ENCODE measurements at places on chromosomes 7 and 10.

- DNase-seq = no peak
These were observed 166.2 kb downstream of the EXOC4 start for GRCh38 chr7:133419041-133419440.

DNA sequence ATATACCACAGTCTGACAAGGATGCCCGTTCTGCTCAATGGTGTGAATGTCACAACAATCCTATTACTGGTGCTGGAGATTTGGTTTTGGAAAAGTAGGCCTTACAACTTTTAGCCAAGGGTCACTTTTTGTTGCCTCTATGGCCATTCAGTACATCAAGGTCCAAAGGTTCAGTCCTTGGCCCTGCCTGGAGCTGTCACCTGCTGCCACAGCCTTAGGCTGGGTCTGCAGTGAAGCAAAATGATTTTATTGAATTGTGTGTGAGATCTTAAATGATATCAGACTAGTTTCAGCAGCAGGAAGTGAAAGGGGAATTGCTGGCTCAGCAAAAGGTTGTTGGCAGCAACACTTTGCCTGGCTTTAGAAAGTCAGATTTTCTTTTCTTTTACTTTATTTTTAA lies 427.6 kb downstream of the THSD7A start:
- no peak for DNase-seq

DNA sequence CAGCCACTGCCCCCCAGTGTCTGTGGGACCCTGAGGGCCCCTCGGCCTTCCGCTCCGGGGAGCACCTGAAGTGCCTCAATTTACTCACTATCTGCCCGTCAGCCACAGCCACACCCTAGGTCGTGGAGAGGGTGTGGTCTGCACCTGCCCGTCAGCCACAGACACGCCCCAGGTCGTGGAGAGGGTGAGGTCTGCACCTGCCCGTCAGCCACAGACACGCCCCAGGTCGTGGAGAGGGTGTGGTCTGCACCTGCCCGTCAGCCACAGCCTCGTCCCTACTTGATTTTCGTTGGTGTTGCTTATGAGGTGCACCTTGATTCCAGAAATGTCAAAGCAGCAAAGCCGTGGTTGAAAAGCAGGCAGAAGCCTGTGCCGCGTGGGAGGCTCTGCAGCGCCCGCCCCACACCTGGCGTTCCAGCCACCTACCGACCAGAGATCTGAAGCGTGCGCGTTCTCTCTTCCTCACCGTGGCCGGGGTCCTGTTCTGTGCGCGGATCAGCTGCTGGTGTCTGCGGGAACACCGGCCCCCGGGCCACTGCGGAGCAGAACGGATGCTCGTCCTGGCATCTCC lies 101.6 kb downstream of the DYNC2I1 start:
- no peak for DNase-seq

DNA sequence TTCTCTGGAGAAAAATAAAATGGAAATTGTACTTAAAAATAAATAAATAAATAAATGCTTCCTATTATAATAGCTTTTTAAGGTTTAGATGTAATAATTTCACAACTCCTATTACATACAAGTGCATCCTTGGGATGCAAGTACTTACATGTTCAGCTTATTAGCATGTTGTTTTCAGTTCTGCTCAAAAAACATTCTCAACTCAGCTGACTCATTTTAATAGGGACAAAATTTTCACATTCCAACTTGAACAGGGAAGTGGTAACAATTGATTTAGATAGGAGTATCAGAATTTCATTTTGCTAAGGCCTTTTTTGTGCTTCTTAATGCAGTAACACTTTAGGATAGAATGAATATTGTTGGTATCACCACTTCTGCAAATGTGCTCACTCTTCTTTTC lies 16.7 kb upstream of the PAPSS2 start:
- DNase-seq = no peak

DNA sequence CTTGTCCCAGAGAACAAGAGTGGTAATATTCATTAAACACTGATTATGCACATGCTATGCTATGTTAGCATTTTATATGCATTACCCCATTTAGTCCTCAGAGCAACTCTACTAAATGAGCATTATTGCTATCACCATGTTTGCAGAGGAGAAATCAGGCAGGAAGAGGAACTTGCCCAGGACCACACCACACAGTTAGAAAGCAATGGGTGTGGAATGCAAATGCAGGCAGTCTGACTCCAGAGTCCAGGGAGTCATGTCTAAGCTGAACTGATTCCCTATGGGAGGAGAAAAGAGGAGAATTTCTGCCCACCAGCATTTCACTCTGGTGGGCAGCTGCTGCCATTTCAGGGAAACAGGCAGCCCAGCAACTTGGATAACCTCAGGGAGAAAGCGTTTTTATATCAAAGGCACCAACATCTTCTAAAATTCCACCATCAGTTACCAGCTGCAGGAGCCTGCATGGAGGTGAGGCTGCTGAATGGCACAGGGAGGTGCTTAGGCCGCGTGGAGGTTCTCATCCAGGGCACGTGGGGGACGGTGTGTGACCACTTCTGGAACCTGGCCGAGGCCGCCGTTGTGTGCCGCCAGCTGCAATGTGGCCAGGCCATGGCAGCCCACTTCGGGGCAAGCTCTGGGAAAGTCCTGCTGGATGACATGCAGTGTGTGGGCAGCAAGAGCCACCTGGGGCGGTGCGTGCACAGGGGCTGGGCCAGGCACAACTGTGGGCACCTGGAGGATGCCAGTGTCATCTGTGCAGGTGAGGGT lies 68.2 kb upstream of the C10orf120 start:
- DNase-seq = no peak

DNA sequence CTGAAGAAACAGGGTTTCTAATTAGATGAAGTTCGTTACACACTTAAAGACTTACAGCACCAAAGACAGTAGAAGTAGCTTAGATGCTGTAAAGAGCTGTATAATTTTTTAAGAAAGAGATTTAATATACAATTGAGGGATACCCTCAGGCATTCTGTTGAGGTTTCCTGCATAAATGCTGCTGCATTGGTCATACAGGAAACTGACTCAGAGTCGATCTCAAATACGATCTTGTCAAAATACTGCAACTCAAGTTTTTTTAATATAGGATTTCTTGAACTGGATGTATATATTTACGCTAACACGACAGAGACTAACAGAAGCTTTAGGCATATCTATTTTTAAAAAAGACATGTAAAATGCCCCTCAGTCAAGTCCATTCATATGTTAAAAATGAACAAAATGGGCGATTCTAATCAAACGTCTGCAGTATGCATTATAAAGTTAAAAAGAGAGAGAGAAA lies 2.4 kb upstream of the ARID5B start:
- DNase-seq = no peak

DNA sequence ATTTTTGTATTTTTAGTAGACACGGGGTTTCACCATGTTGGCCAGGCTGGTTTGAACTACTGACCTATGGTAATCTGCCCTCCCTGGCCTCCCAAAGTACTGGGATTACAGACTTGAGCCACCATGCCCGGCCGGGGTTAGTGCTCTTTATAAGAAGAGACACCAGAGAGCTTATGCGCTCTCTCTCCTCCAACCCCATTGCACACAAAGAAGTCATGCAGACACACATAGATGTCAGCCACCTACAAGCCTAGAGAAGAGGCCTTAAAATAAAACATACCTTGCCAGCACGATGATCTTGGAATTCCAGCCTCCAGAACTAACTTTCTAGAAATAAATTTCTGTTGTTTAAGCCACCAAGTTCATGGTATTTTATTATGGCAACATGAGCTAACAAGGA lies 10.0 kb upstream of the FAM53B start:
- DNase-seq = no peak

DNA sequence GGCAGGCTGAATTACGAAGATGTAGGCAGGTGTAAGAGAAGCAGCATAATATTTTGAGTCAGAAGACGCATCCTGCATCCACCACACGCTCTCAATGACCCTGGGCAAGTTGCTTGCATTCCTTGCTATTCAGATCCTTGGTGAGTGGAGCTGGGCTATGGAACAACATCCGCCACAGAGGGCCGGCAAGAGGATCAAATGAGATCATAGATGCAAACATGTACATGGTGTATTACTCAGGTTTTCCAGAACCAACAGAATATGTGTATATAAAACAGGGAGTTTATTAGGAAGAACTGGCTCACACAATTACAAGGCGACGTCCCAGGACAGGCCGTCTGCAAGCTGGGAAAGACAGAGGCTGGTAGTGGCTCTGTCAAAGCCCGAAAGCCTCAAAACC lies 51.5 kb downstream of the ADAM12 start:
- DNase-seq = no peak

DNA sequence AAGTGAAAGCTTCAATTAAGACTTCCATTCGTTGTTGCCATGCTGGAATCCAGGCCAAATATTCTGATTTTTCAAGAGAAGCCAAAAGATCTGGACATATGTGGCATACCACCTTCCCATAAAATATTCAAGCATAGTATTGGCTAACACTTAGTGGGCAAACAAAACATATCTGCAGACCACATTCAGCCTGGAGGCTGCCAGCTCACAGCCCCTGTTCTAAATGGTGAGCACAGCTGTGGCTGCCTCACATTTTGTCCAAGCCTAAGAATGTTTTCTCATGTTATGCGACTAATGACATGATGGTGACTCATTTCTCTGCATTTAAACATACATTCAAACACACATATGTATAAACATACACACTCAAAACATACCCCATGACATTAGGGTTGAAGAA lies 10.6 kb upstream of the CALU start:
- DNase-seq = no peak

GRCh38 chr7:149261316-149261828 lies 624 bp upstream of the ZNF783 start:
- no peak for DNase-seq

DNA sequence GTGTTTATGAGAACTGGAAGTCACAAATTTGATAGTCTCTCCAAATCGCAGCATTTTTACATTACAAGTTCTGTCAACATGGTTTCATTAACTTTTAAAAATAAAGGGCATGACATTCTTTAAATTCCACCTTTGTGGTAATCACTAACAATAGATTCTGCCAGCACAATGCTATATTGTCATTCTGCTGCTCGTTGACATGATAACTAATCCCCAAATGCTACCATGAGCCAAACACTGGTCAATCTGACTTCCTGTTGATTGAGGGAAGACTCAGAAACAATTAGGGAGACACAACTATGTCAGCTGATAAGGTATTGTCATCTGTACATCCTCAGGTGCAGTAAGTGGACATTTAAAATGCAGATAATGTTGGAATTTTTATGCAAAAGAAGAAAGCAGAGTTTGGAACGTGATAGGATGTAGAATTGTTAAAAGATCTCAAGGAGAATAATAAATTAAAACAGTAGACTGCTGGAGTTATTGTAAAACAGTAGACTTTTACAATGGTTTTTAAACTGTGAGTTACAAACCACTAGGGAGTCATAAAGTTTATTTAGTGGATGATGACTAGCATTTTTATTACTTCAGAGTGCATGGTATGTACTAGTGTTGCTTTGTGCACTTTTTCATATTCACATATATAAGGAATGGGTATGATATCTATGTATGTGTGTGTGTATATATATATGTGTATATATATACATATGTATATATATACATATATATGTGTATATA lies 126.4 kb upstream of the DKK1 start:
- DNase-seq = no peak

- DNase-seq = no peak
These were observed 135.4 kb upstream of the KMT2E start for GRCh38 chr7:104878577-104878976.

DNA sequence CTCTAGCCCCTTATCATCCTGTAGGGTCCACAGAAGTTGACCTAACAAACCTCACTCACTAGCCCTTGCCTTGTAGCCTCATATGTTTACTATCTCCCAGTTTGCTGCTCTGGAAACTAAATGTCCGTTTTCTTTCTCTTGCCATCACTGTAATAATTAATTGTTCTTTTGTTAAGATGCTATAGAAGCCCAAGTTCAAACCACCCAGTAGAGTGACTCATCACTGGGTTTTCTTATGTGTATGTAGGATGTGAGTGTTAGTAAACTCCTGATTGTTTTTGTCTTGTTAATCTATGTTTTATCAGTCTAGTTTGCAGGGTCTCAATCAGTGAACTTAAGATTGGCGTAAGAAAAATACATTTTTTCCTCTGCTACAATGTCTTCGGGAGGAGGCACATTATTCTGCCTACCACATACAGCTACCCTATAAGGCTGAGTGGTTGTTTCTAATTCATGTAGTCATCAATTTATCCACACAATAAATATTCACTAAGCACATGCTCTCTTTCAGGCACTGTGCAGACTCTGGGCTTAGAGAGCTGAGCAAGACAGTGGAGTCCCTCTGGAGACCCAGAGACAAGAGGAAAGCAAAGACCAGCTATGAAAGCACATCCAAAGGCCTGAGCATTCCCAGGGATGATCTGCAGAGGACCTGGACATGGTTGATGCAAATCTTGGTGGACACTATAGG lies 474.1 kb upstream of the AKR1E2 start:
- DNase-seq = no peak

DNA sequence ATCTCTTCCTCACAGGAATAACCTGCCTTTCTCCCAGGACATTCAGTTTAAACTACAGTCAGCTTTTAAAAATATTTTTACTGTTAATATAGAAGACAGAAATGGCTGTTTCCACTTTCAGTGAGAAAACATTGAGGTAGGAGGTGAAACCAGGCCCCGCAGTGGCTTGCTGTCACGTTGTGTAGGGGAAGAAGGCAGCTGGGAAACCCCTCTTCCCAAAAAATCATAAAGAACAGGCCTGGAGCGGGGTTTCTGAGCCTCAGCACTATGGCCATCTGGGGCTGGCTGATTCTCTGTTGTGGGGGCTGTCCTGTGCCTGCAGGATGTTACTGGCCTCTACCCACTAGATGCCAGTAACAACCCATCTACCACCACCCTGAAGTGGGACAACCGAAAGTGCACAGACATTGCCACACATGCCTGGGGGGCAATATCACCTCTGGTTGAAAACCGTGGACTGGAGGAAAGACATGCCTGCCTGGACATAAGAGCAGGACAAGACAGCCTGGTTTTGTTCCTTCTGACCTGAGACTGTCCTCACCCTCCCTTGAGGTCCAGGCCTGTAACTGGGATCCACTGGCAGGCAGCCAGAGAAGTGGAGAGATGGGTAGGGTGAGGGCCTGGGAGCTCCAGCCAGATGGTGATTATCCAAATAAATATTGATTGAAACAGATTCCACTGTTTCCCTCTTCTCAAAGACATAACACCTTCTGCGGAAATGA lies 43.9 kb downstream of the KCNH2 start:
- DNase-seq = no peak

- DNase-seq = no peak
These were observed 585.6 kb downstream of the SUGCT start for GRCh38 chr7:40720416-40720815.

GRCh38 chr7:109308816-109309215 lies 739.1 kb downstream of the DNAJB9 start:
- DNase-seq = no peak

- DNase-seq = no peak
These were observed 3.8 kb downstream of the MINDY3 start for GRCh38 chr10:15856328-15857015.

DNA sequence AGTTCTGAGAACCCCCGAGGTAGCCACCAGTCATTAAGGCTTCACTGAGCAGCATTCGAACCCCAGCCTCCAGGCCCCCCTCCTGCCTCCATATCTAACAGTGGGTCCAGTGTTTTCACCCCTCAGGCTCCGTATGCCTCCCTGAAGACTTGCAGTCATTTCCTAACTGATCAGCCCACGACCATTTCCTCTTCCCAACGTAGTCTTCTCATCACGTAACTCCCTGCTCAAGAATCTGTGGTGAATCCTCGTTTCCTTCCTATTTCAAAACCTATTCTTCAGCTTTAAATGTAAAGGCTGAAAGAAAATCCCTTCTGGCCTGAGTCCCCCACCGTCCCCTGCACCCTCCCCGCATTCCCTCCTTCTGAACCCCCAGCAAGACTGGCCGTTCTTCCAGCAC lies 21.1 kb downstream of the FRMD4A start:
- no peak for DNase-seq

- no peak for DNase-seq
These were observed 27.3 kb upstream of the AFAP1L2 start for GRCh38 chr10:114431414-114432135.
